ENCODE measurements at places on chromosomes 12 and 14.
A peak's percentile ranks its signal among the peaks of the same experiment; 100 is the strongest.

- DNase-seq = no peak
Measured at GRCh38 chr14:67461341-67461985, 27.1 kb downstream of the TMEM229B start.

GRCh38 chr12:57477710-57478681 lies 1.7 kb downstream of the ARHGAP9 start:
- DNase-seq = peak; percentile 50

DNA sequence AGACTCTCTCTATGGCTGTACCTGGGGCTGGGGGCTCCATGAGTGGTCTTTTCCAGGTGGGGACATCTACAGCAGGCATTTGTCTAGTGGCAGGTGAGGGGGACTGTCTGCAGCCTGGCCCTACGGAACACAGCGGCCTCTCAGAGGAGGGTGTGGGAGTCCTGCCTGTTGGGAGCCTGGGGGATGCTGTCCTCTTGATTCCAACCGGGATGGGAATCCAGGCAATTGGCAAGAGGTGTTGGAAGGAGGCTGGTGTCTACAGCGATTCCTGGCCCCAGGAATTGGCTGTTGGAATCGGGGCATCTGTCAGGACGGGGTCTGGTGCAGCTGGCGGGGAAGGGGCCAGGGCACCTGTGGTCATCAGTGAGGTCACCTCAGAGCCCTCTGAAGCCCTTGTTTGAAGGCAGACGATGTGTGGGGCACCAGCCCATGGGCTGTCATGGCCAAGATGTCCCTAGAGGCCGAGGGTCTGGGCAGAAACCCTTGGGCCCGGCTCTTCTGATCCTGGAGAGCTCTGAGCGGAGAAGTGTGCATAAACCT lies 386.3 kb downstream of the TMEM121 start:
- DNase-seq = no peak

GRCh38 chr12:2650261-2651067 lies 144.3 kb upstream of the FKBP4 start:
- no peak for DNase-seq

DNA sequence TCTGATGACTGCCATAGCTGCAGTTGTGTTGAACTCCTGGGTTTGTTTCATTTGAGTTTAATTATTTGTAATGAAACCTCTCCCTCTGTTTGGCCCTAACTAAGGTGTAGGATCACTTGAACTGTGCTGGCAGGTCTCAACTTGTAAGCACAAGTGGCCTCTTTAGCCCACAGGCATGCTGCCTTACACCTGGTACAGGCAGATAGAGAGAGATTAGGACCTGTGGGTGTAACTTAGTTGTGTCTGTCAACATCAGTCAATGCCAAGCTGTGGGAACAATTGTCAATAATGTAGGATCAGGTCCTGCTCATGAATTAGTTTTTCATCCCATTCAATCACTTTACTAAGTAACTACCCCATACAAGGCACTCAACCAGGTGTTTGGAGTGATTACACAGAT lies 263.0 kb upstream of the G2E3 start:
- no peak for DNase-seq

GRCh38 chr12:11839091-11839641 lies 189.7 kb downstream of the ETV6 start:
- no peak for DNase-seq
